Left hindlimb (tissue), 1 donor: ENCODE measurements at places on chromosomes 5 and 9.

DNA sequence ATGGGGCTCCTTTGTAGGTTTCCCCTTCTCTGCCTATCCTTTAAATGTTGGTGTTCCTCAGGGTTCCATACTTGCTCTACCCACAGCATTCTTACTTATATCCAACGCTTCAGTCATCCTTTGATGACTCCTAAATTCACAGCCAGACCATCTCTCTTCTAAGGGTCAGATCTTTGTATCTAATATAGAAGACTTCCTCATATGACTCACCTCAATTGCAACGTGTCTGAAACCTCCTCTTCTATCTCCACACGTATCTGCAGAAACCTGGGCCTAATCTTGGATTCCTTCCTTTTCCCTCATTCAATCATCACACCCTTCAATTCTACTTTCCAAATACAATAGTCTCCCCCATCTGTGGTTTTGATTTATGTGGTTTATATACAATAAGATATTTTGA is 68.3 kb downstream of the HMGCR start:
- DNase-seq, result no peak

DNA sequence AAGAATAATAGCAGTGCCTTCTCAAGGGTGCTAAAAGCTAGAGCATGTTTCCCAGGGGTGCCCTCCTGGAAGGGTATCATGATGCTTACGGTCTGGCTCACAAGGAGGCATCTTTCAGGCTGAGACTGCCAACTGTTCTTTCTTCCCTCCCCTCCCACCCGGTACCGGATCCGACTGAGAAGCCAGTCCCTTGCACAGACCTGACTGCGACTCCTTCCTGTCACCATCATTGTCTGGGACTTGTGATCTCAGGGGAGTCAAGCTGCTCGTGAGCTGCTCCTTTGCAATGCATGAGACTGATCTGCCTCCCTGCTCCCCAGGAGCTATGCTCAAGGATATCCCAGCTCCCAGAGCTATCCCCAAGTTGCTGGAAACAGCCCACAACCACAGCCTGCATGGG is 170.8 kb downstream of the GADD45G start:
- no peak for DNase-seq

GRCh38 chr5:160906090-160906489 is 54.1 kb upstream of the ATP10B start:
- no peak for DNase-seq

- DNase-seq, result peak; percentile 12
Measured at GRCh38 chr9:137147793-137148160, 8.8 kb downstream of the GRIN1 start.

DNA sequence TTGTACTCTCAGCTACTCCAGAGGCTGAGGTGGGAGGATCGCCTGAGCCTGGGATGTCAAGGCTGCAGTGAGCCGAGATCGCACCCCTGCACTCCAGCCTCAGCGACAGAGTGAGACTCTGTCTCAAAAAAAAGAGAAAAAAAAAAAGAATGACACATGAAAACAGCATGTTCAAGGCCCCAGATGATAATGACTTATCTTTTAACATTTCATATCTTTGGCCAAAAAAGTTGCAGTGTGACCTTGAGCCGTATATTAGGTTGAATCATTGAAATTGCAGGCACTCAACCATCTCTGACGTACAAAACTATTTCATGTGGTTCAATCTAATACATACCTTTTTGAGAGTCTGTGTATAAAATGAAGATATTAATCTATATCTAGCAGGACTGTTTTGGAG is 79.1 kb upstream of the CPEB4 start:
- DNase-seq, result no peak
